ENCODE measurements at places on chromosomes 12 and 14.

- no peak for DNase-seq
Observed at GRCh38 chr12:122856999-122857671, 21.9 kb downstream of the HIP1R start.

GRCh38 chr14:38507299-38507698, 251.4 kb upstream of the CLEC14A start:
- no peak for DNase-seq

GRCh38 chr12:55847603-55848291, 5.0 kb upstream of the MMP19 start:
- DNase-seq = no peak

- no peak for DNase-seq
Observed at GRCh38 chr12:63911341-63911740, 66.8 kb downstream of the SRGAP1 start.

Data from activated CD4-positive, alpha-beta T cell treated with anti-CD3 and anti-CD28 coated beads for 24 hours (primary cell).